Fibroblast of the conjunctiva (primary cell): ENCODE measurements at places on chromosomes 3 and 15.

- no peak for DNase-seq
These were observed 26.8 kb downstream of the FNDC3B start for GRCh38 chr3:172065967-172066762.

DNA sequence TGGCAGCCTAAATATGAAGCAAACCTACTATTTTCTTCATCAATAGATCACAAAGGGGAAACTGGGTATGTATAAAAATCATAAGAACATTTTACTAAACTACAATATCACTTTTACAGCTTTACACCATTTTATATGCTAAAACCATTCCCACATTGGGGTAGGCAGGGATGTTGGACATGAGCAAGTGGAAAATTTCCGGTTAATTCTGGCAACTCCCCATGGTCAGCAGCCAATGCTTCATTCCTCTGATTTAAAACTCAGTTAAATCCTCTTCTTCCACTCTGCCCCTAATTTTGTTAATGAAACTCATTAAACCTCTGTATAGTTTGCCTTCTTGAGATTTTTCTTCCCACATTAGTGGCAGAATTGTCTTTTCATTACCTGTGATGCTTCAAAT, 552.5 kb upstream of the NECTIN3 start:
- DNase-seq = no peak

GRCh38 chr15:100596792-100597191, 5.2 kb downstream of the LINS1 start:
- DNase-seq = no peak

- no peak for DNase-seq
These were observed 21.9 kb upstream of the SQOR start for GRCh38 chr15:45612790-45613415.

DNA sequence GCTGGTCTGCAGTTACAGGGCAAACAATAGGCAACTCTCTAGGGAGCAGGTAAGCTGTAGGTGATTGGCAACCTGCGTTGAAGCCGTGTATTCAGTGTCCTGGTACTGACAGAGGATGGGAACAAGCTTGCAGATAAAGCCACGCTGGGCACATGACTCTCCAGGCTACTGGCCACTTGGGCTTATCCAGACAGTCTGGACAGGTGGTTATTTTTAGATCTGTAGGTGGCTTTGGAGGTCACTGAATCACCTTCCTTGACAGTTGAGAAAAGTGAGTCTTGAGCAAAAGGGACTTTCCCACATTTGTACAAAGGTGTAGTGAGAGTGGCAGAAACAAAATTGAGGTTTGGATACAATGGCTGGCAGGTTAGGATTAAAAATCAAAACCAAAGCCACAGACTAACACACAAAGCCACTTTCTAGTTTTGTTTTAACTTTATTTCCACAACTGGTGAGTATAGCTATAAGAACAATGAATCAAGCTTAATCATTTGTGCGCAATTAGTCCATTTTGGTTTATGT, 22.3 kb upstream of the IL1RAP start:
- no peak for DNase-seq

GRCh38 chr3:193124861-193125260, 116.2 kb upstream of the PLAAT1 start:
- DNase-seq = no peak

GRCh38 chr15:42151736-42152135, 4.7 kb downstream of the PLA2G4F start:
- no peak for DNase-seq

GRCh38 chr15:100705065-100705464, 102.7 kb downstream of the ASB7 start:
- no peak for DNase-seq

DNA sequence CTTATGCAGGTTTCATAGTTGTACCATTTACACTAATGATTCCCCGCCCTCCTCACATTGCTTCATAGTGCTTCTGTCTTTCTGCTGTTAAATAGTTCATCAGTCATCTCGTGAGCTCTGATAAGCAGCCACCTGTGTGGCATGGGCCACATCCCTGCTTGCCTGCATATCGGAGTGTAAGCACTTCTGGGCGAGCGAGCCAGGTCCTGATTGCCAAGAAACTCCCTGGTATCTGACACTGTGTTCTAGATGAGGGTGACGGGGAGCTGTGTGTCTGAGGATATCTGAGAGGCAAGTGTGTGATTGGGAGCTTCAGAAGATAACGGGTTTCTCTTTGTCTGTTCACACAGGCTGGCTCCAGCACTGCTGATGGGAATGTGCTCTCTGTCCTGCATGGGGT, 130.6 kb downstream of the LRIG1 start:
- DNase-seq = no peak

DNA sequence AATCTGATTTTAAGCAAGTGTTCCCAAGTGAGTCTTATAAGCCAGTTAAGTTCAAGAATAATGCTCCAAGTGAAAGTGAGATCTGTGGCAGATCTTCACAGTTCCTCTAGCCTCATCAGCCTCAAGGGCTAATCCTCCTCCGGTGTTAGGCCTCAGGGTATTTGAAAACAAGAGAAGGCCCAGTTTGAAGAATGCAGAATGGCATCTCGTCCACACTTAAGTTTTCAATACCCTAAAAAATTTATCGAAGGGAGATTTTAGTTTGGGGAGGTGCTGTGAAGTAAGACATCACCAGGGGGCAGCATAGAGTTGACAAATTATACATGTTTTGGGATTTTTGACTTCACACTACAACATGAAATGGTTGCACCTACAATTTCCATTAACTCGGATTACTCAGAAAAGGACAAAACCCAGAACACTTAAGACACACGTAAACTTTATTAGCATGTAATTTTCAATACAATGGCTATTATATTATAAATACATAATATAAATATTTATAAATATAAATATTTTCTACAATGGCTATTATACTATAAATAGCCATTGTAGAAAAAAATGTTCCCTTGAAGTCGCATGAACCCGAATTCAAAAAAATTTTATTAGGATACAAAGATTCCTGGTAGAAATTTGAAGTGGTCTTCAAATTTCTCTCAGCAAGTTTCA, 2.3 kb upstream of the TMEM266 start:
- DNase-seq = peak; percentile 4

DNA sequence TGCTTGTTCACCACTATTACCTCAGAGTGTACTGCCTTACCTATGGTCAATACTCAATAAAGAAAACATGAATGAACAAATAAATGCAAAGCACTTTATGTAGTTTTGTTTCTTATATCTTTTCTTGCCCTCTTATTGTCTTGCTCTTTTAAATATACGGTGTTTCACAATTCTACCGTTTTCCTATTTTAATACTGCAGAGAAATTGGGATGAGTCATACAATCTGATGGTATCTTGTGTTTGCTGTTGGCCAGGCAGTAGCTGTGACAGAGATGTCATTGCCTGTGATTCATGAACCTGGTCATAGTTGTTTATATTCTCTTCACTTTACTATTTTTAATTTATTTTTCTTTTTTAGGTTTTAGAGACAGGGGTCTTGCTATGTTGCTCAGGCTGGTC, 48.3 kb downstream of the SERP1 start:
- no peak for DNase-seq

- DNase-seq = no peak
These were observed 66.2 kb downstream of the FOXP1 start for GRCh38 chr3:71517271-71517791.

GRCh38 chr15:88036154-88036839, 220.2 kb downstream of the NTRK3 start:
- DNase-seq = no peak

- no peak for DNase-seq
These were observed 185.4 kb downstream of the XXYLT1 start for GRCh38 chr3:195085356-195086130.
